ENCODE measurements at places on chromosomes 7 and 10.
A peak's percentile ranks its signal among the peaks of the same experiment; 100 is the strongest.

- DNase-seq = no peak
Observed at GRCh38 chr10:83612746-83613145, 526.6 kb upstream of the GHITM start.

DNA sequence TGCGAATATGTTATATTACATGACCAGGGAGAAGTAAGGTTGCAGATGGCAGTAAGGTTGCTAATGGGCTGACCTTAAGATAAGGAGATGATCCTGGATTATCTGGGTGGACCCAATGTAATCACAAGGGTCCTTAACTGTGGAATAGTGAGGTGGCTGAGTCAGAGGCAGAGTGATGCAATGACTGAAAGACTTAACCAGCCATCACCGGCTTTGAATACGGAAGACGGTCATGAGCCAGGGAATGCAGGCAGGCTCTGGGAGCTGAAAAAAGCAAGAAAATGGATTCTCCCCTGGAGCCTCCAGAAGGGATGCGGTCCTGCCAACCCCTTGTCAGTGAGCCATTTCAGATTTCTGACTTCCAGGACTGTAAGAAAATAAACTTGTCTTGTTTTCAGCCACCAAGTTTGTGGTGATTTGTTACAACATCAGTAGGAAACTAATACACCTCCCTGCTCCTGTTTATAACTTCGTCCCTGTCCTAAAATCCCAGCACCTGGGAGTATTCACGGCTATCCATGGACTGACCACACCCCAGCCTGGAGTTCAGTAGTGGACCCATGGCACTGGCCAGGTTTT is 4.6 kb upstream of the C10orf95 start:
- DNase-seq = no peak

DNA sequence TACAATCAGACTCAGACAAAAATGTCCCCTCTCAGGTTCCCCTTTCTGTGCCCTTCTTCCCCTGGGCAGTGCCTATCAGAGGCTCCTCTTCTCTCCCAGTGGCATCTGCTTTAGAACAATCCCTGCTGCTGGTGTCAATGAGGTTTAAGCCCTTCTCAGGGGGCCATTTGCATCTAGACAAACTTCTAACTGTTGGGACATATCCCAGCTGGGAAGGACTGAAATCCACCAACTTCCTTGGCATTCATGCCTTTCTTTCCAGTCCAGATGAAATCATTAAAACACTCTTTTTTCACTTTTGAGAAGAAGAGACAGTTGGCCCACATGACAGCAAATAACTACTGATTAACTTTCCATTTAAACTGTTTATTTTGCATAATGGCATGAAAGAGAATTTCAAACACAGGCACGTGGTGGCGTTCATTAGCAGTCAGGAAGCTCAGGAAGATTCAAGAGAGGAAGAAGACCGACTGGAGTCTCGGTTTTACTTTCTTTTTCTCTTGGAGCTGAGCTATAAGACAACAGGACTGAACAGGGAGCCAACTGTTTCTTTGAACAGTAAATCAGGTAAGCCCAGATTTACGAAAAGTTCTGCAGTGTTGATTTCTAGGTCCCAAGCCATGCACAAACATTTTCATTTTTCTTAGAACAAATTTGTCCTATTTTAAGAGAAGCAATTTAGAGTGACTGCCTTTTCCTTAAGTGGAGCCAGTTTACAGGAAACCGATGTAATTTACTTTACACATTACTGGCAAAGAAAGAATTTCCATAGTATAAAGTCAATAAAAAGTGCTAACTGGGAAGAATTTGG is at the start of gene GIMAP2:
TSS of gene GIMAP2 (plus strand) at position 488 of the 811 bp plus-strand sequence. CDS start 1,354 bp downstream, outside the sequence.
- peak; percentile 40 for DNase-seq

DNA sequence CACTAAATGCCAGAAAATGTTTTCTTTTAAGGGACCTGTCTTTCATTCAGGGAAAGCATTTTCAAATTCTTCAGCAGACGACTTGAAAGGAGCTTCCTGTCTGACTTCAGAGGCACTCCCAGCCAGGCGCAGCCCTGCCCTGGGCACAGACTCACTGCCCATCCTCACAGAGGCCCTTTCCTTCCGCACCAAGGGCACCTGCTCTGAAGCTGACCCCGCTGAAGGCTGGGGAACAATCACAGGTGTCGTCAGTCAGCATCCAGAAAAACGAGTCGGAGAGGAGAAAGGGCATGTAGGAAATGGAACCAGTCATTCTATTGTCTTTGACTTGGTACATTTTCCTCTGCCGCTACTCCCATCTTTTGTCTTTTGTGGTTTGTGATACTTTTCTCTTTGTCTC is 125.3 kb upstream of the PARD3 start:
- DNase-seq = no peak

GRCh38 chr7:21526007-21526406 is 16.8 kb upstream of the DNAH11 start:
- DNase-seq = no peak

- no peak for DNase-seq
Observed at GRCh38 chr10:37860494-37861190, 3.2 kb upstream of the ZNF248 start.

DNA sequence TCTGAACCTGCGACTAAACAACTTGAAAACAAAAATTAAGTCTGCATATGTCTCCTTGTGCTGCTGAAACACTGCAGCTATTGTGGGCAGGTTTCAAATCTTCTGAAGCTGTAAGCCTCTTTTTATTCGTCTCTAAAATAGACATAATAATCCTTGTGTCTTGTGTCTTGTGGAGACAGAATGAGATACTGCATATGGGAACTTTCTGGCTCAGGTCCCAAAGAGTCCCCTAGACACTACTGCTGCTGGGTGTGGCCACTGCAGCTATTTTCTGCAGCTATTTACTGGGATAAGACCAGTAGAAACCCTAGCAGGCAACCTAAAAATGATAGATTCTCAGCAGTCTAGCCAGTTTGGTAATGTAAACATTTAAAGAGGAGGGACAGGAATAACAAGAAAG is 252.0 kb downstream of the ELMO1 start:
- DNase-seq = no peak

DNA sequence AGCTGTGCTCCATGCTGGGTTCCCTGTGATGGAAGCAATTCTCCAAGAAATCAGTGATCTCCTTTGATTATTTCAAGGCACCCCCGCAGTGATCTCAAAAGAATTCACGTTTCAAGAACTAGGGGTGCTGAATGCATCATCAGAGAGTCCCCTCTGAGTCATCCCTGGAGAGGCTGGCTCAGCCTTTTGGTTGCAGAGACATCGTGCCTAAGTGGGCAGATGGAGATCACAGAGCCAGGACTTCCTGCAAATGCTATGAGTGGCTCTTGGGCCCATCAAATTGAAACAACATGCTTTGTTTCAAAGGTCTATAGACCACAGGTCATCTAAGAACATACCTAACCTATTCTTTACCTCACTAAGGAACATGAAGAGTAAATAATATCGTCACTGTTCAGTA is 41.5 kb upstream of the PLEKHA1 start:
- no peak for DNase-seq

- DNase-seq = no peak
Observed at GRCh38 chr7:102253973-102254370, 32.7 kb upstream of the SH2B2 start.

DNA sequence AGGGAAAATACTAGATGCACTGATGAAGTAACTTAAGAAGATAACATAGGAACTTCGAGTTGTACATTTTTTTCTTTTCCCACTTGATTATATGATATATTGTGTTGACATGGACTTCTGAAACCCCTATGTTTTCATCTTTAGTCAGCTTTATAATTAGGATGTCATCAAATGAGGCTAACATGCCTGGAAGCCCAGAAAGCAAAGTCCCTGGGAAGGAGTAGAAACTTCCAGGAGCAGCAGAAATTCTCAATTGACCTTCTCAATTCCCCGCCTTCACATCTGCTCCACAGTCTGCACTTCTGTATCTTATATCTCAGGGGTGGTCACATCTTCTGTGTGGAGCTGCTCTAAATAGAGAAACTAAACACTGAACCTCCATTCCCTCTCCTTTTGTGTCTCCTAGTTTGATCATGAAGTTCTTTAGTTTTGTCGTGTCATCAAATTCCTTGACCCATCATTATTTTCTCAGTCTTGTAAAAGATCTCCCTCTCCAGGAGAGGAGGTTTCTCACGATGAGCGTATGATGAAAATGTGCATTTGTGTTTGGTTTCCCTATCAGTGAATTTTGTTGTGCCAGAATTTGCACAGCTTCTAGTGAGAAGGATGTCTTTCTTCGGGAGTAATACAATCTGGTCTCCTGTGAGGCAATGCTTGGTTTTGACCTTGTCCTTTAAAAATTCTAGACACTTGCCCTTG is 303.3 kb downstream of the SUGCT start:
- no peak for DNase-seq

GRCh38 chr7:81789406-81790119 is 19.7 kb upstream of the HGF start:
- DNase-seq = no peak

- DNase-seq = no peak
Observed at GRCh38 chr7:67525588-67525987, 529.0 kb downstream of the TYW1 start.

GRCh38 chr7:45967591-45968157 is 46.6 kb upstream of the IGFBP3 start:
- no peak for DNase-seq

- DNase-seq = no peak
Observed at GRCh38 chr10:9260690-9261089, 1206.2 kb downstream of the GATA3 start.

GRCh38 chr10:67618116-67618515 is 77.9 kb downstream of the CTNNA3 start:
- DNase-seq = no peak

DNA sequence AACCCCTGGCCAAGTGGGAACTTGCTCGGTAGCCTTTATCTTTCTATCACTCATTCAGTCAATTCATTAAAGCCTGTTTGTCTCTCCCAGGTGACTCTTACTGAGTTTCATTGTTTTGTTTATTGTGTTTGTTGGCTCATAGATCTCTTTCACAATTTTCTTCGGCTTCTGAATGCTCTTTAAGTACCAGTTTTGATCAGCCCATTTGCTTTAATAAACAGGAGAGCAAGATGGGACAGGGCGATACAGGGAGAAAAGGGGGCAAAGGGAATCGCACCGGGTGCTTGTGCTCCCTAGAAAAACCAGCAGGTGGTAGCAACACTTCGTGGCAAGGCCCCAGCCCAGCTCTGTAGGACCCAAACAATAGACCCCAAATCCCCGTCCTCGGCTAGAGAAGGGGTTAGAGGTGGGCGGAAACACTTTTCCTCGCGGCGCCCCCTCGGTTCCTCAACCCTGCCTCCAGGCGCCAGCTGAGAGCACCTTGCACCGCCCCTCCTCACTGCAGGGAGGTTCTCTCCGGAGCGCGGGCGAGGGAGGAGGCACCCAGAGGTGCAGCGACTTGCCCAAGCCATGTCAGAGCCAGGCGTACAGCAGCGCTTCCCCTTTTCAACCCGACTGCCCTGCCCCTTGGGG is 1.0 kb upstream of the EPHB6 start:
- peak; percentile 63 for DNase-seq

DNA sequence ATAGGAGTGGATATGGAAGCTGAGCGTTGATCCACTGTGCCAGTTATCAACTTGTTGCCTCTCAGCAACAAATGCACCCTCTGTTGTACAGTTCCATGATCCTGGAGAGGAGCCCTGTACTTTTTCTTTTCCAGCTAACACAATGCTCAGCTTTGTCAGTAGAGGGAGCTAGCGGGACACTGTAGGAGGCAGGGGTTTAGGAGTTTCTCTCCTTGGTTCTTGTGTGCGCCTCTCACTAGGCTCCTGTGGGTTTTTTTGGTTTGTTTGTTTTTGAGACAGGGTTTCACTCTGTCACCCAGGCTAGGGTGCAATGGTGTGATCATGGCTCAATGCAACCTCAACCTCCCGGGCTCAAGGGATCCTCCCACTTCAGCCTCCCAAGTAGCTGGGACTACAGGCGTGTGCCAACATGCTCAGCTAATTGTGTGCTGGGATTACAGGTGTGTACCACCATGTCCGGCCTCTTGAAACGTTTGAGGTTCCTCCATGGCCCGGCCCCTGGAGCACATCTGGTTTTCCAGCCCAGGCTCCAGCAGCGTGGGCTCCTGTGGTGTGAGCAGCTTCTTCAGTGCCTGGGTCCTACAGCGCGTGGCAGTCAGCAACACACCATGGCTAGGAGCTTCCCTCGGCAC is 12.0 kb upstream of the MARVELD1 start:
- DNase-seq = peak; percentile 83

- no peak for DNase-seq
Observed at GRCh38 chr7:107372298-107372697, 97.6 kb upstream of the GPR22 start.

- DNase-seq = no peak
Observed at GRCh38 chr7:103346396-103346795, 1.0 kb upstream of the PSMC2 start.

DNA sequence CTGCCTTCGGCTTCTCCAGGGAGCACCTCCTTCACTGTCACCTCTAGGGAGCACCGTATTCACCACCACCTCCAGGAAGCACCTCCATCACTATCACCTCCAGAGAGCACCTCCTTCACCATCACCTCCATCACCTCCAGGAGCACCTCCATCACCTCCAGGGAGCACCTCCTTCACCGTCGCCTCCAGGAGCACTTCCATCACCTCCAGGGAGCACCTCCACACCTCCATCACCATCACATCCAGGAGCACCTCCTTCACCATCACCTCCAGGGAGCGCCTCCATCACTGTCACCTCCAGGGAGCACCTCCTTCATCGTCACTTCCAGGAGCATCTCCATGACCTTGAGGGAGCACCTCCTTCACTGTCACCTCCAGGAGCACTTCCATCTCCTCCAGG is 102.3 kb downstream of the DNAJB6 start:
- no peak for DNase-seq

DNA sequence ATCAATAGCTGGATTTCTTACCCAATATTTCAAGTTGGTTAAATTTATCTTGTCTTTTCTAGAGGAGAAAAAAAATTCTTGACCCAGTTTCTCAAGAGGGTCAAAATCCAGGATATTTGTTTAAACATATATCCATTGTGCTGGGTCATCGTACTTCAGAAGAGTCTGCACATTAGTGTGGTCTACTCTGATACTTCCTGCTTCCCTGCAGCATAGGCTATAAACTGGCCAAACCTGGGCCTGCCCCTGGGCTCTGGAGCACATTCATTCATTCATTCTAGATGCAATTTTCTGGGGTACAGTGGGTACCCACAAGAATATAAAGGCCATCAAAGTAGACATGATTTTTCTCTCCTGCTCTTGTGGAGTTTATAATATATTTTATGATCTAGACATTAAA is 142.1 kb upstream of the WNT16 start:
- no peak for DNase-seq

- DNase-seq = peak; percentile 12
Observed at GRCh38 chr7:117385363-117386109, 41.8 kb downstream of the ASZ1 start.

DNA sequence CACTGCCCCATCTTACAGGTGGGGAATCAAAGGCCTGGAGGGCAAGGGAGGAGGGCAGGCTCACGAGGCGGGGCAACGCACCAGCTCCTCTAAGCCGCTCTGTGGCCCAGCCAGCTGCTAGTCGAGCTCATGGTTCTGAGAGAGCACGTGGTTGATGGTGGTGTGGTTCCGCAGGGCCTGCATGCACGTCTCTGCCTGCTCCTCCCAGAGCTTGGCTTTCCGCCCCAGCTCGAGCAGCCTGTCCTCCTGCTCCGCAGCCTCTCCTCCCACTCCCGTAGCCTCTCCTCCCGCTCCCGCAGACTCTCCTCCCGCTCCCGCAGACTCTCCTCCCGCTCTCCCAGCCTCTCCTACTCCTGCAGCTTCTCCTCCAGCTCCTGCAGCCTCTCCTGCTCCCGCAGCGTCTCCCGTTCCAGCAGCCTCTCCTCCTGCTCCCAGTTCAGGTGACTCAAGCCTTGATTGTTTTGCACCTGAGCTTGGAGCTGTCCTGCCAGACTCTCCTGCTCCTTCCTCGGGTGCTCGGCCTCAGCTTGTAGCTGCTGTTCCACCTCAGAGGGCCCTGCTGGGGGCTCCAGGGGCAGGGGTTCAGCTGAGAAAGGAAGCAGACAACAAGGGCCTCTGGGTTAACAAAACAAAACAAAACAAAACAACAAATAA is 19.1 kb upstream of the MTPAP start:
- DNase-seq = no peak

- no peak for DNase-seq
Observed at GRCh38 chr10:108583877-108584276, 1339.4 kb downstream of the XPNPEP1 start.

All from putamen (tissue), 1 donor.